ENCODE measurements at places on chromosomes 16 and 17.

DNA sequence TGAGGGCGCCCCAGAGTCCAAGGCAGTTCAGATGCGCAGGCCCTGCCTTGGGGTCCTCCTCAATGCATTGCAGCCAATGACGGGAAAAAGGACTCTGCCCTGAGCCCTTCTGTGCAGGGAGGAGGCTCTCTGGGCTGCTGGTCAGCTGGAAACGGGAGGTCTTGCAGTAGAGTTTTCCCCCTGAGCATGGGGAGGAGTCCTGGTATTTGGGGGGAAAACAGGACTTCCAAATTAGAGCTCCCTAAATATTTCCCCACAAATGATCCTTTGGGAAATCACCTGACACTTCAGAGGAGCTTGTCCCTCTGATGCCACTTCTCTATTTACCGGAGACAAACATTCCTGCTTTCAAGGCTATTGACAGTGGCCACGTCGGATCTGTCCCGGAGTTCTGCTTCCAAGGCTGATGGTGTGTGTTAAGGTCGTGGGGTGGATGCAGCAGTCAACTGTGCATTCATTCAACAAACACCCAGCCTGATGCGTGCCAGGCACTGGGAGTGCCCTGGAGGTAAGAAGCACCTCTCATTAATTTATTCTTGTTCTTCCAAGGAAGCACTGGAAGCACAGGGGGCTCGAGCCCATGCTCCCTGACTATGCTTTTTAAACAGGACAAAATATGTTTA is 73.0 kb upstream of the DNAH17 start:
- no peak overlapping the region for H3K27ac ChIP-seq
- H3K36me3 ChIP-seq = no peaks in the 10 kb centered on the region
- DNase-seq = no peak
- H3K4me3 ChIP-seq = no peak overlapping the region
- peaks cover 21% of the 10 kb centered on the region for H3K27me3 ChIP-seq

GRCh38 chr16:72812672-72813071 is 235.3 kb downstream of the ZFHX3 start:
- no peak overlapping the region for H3K4me3 ChIP-seq
- no peak for DNase-seq
- no peaks in the 10 kb centered on the region for H3K27me3 ChIP-seq
- H3K4me1 ChIP-seq = peaks cover 5% of the 10 kb centered on the region
- no peak overlapping the region for H3K27ac ChIP-seq

DNA sequence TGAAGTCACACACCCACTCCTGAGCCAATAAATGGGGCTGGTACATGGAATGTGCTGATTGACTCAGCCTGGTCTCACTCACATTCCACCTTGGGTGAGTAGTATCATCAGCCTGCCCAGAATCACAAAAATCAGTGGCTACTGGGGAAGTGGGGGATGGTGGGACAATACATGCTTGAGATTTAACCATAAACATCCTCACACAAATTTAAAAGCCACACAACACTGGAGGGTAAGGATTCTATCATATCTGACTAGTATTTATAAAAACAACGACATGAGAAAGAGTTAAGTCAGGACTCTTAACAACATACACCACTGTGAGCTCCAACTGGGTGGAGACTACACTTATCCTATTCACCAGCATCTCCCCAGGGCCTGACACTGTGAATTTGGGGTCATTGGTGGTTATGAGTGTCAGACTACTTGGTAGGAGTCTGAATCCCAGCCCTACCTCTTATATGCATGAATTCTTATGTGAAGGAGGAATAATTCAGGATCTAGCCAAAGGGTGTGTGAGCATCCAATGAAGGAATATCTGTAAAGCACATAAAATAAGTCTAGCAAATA is 26.0 kb upstream of the IRX6 start:
- H3K4me1 ChIP-seq = peaks cover 50% of the 10 kb centered on the region
- H3K27me3 ChIP-seq = peaks cover 19% of the 10 kb centered on the region
- no peak overlapping the region for H3K4me3 ChIP-seq
- H3K27ac ChIP-seq = no peak overlapping the region
- no peak for DNase-seq

DNA sequence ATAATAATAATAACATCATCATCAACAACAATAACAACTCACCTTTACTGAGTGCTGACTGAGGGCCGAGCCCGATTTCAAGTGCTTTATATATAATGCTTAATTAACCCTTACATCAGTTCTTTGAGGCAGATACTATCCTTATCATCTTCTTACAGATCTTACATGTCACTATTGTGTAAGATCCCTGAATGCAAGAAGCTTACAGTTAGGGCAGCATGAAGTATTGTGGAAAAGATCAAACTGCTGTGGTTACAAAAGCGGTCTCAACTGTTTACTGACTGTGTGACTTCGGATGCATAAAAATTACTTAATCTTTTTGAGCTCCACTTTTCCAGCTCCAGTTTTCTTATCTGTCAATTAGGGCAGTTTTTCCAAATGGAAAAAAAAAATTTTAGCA is 3.3 kb downstream of the VAT1 start:
- peak overlapping the region; percentile 60 for H3K4me3 ChIP-seq
- peaks cover 2% of the 10 kb centered on the region for H3K27me3 ChIP-seq
- DNase-seq = no peak

DNA sequence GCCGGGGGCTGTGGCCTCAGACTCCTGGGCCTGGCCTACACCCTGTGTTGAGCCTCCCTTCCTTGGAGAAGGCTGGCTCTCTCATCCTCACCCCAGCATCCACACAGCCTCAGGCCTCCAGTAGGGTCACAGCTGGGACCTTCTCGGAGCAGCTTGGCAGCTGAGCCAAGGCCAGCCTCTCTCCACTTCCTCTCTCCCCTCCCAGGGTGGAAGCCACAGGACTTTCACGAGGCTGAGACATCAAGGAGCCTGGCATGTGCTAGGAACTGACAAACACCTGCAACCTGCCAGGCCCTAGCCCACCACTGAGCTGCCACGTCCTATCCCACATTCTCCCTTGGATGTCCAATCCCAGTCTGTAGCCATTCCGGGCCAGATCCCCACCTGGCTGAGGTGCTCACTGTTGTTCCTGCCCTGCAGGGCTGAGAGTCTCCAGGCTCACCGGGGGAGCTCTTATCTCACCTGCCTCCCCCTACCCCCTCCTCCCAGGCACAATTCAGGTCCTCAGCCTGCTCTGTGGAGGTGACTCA is 3.1 kb downstream of the MMP15 start:
- peaks cover 45% of the 10 kb centered on the region for H3K4me1 ChIP-seq
- peaks cover 44% of the 10 kb centered on the region for H3K27me3 ChIP-seq
- no peak overlapping the region for H3K27ac ChIP-seq

DNA sequence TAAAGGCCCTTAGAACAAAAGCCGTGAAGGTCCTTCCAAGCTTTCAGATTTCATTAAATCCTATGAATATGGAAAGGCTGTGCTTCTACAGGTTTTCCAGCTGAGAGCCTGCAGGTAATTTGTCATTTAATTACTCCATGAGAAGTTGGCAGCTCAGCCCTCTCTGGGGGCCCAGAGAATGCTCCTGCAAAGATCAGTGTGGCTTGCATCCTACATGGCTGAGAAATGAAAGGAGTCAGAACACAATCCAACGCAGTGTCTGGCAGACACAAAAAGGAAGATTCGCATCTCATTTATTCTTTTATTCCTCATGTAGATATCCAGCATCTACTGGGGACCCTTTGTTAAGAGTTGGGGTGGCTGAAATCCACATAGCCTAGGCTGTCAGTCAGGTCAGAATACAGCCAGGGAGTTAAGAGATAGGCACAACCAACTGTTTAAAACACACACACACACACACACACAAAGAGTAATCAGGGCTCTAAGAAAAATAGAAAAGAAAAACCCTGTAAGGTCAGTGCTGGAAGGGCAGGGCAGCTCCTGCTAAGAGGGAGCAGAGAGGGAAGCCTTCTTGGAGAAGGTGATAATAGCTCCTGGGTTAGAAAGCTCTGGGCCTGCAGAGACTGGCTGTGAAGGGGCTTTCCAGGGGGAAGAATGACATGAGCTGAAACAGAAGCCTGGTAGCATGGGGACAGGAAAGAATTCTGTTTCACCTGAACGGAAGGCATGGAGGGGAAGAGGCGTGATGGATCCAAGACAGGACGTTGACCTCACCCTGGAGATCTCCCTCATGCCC is 46.9 kb upstream of the WSCD1 start:
- DNase-seq = no peak
- H3K27ac ChIP-seq = no peak overlapping the region
- no peak overlapping the region for H3K4me3 ChIP-seq
- no peaks in the 10 kb centered on the region for H3K36me3 ChIP-seq

- peaks cover 44% of the 10 kb centered on the region for H3K4me1 ChIP-seq
- no peak overlapping the region for H3K27ac ChIP-seq
- H3K4me3 ChIP-seq = no peak overlapping the region
- peaks cover 17% of the 10 kb centered on the region for H3K36me3 ChIP-seq
Observed at GRCh38 chr16:878072-878784, 77.7 kb upstream of the GNG13 start.

DNA sequence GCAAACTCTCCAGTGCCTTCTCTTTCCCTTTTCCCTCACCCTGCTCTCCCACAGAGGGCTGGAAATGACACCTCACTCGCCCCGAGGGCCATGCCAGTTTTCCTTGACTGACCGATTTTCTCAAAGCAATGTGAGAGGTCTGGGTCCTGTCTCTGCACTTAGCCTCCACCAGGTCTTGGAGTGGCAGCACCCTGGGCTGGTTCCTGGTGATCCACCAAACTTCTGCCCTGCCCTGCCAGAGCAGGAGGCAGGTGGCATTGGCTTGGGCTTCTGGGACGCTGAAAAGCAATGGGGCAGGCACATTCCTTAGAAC is 97.5 kb downstream of the RAB11FIP4 start:
- no peaks in the 10 kb centered on the region for H3K36me3 ChIP-seq
- peaks cover 62% of the 10 kb centered on the region for H3K27me3 ChIP-seq
- H3K27ac ChIP-seq = no peak overlapping the region
- H3K4me1 ChIP-seq = peaks cover 54% of the 10 kb centered on the region

GRCh38 chr16:49278944-49279725 is 2.5 kb downstream of the CBLN1 start:
- no peak overlapping the region for H3K27ac ChIP-seq
- peak overlapping the region; percentile 69 for H3K4me3 ChIP-seq
- H3K4me1 ChIP-seq = peaks cover 74% of the 10 kb centered on the region

DNA sequence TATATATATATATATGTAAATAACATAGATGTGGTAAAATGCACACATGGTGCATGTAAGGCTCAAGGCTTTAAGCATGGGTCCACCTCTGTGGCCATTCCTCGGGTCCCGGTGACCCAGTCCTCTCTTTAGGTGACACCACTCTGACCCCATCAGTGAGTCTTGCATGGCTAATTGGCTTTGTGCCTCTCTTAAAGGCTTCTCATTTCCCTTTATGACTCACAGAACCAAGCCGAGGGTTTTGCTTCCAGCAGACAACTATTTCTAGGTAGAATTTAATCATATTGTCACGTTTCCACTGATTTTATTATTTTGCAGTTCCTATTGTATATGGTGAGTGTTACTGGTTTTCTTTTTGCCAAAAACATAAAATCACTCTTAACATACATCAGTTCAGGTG is 59.7 kb downstream of the PLCG2 start:
- DNase-seq = no peak
- no peaks in the 10 kb centered on the region for H3K36me3 ChIP-seq
- peaks cover 55% of the 10 kb centered on the region for H3K4me1 ChIP-seq
- H3K27me3 ChIP-seq = peaks cover 19% of the 10 kb centered on the region
- no peak overlapping the region for H3K27ac ChIP-seq

- no peak overlapping the region for H3K4me3 ChIP-seq
- no peaks in the 10 kb centered on the region for H3K4me1 ChIP-seq
- DNase-seq = no peak
- peaks cover 8% of the 10 kb centered on the region for H3K27me3 ChIP-seq
Observed at GRCh38 chr17:16994631-16995030, 22.7 kb upstream of the TNFRSF13B start.

DNA sequence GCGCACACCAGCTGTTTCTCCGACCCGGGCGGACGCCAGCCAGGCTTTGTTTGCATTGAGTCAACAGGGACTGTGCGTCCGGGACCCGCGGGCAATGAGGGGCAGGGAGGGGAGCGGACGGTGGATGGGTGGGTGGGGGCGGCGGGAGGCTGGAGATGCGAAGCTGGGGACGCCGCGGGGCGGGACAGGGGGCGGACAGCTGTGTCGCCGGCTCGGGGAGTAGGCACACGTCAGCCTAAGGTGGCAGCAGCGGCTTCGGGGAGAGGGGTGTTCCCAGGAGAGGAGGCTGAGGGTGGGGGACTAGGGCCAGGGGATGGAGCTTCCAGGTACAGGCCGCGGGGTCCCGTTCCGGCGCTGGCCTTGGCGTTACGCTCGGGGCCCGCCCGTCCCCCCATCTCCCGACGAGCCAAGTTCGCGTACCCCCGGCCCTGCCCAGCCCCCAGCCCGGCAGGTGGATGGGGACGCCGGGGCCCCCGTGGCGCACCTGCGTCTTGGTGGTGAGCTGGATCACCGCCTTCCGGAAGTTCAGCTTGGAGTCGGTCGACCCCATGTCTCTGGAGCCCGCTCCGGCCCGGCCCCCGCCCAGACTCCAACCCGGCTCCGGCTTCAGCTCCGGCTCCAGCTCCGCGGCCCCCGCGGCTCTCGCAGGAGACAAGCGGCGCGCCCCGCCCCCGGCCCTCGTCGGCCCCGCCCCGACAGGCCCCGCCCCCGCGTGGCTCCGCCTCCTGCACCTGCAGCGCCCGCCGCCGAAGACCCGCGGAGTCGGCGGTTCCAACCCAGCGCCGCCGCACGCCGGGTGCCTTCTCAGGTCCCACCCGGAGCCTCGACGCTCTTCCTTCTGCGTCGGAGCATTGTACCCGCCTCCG is at the start of gene HID1:
TSS of gene HID1 (minus strand) at position 653 of the 866 bp plus-strand sequence. CDS start at position 550, 103 bp downstream.
- peaks cover 6% of the 10 kb centered on the region for H3K4me1 ChIP-seq
- H3K27ac ChIP-seq = no peak within 1 kb of the TSS
- DNase-seq = peak; percentile 89
- peak within 1 kb of the TSS; percentile 84 for H3K4me3 ChIP-seq

- no peak overlapping the region for H3K4me3 ChIP-seq
- no peaks in the 10 kb centered on the region for H3K36me3 ChIP-seq
- no peak overlapping the region for H3K27ac ChIP-seq
- H3K4me1 ChIP-seq = peaks cover 40% of the 10 kb centered on the region
- DNase-seq = no peak
Observed at GRCh38 chr17:57037411-57037810, 47.6 kb upstream of the AKAP1 start.

- no peak for DNase-seq
- peak within 1 kb of the TSS; percentile 40 for H3K4me3 ChIP-seq
- no peaks in the 10 kb centered on the region for H3K27me3 ChIP-seq
- peaks cover 49% of the 10 kb centered on the region for H3K4me1 ChIP-seq
- H3K27ac ChIP-seq = peak within 1 kb of the TSS; percentile 90
Observed at GRCh38 chr17:7336240-7337175, at the start of gene ACAP1. Gene ACAP1 (plus strand): TSS chr17:7336529. CDS start chr17:7336735, 206 bp downstream.

Measured in nephron progenitor cell (in vitro differentiated cells).